ENCODE measurements at places on chromosomes 12 and 14. TPM values are rescaled to one million over a fixed set of nuclear protein-coding genes. Genes with fewer than 3 reads are reported as not detected.

SERPINA6 gene
- total RNA-seq = not detected

NKX2-8 gene
- not detected for total RNA-seq

DCAF5 gene
- 31.0 TPM for total RNA-seq

BDKRB1 gene
- total RNA-seq = 7.9 TPM

CHGA gene
- total RNA-seq = 1.8 TPM

C12orf56 gene
- not detected for total RNA-seq

ALDH1L2 gene
- total RNA-seq = 4.0 TPM

PELI2 gene
- 30.0 TPM for total RNA-seq

NXPH4 gene
- not detected for total RNA-seq

EMP1 gene
- 455 TPM for total RNA-seq
